Fibroblast of lung (primary cell): ENCODE measurements at places on chromosomes 1 and 21.
A peak's percentile ranks its signal among the peaks of the same experiment; 100 is the strongest.

DNA sequence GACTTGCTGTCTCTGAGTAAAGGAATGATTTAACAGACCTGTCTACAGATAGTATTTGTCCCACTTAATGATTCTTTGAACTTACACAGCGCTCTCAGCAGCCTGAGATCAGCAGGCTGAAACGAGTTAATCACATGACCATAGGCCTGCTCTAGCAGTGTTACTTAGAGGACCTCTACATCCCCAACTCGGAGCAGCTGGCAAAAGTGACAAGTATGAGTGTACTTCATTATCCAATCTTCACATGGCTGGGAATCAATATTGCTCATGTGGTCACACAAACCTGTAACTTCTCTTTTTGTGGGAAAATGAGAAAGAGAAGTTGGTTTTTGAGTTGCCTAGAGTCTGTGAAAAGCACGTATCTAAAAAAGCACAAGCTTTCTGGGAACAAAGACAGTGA lies 11.4 kb upstream of the ATP13A2 start:
- no peaks in the 10 kb centered on the region for H3K4me1 ChIP-seq
- H3K4me3 ChIP-seq, result no peak overlapping the region
- H3K36me3 ChIP-seq, result peaks cover 22% of the 10 kb centered on the region
- H3K27me3 ChIP-seq, result no peaks in the 10 kb centered on the region
- DNase-seq, result no peak

DNA sequence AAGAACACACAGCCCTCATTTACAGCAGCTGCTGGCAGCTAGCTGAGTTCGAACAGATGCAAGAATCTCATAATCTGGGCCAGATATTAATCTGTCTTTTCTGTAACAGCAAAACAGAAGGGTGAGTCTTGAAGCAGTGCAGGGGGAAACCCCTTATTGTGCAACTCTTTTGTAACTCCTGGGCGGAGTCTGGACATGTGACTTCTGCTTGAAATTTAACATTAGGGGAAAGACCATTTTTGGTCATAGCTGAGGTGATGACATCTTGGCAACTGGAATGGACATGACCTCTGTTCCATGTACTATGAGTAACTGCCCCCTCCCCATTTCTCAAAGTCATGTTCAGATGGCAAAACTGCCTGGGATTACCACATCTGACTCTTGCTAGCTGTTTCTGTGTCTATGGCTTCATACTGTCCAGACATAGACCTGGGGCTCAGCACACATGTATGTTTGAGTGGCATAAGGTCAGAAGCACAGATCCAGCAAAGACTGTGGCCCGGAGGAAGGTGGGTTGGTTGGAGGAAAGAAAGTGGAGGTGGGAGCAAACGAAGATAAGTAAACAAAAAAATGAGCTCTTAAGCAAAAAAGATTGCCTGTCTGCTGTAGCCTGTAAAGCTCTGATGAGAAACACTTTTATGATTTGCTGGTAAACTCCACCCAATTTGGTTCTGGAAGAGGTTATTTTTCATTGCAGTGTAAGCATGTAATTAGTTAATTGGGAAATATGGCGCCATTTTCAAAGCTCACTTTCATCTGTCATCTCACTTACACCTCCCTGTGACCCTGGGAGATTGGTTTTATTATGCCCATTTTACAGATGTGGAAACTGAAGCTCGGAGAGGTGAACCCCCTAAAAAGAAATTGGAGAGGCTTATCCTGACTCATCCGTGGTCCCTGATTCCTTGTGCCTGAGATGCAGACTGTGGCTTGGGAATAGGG lies 26.1 kb downstream of the ETS2 start:
- no peaks in the 10 kb centered on the region for H3K27me3 ChIP-seq
- H3K36me3 ChIP-seq, result no peaks in the 10 kb centered on the region
- peak; percentile 94 for DNase-seq
- H3K4me3 ChIP-seq, result no peak overlapping the region
- H3K27ac ChIP-seq, result peak overlapping the region; percentile 45

DNA sequence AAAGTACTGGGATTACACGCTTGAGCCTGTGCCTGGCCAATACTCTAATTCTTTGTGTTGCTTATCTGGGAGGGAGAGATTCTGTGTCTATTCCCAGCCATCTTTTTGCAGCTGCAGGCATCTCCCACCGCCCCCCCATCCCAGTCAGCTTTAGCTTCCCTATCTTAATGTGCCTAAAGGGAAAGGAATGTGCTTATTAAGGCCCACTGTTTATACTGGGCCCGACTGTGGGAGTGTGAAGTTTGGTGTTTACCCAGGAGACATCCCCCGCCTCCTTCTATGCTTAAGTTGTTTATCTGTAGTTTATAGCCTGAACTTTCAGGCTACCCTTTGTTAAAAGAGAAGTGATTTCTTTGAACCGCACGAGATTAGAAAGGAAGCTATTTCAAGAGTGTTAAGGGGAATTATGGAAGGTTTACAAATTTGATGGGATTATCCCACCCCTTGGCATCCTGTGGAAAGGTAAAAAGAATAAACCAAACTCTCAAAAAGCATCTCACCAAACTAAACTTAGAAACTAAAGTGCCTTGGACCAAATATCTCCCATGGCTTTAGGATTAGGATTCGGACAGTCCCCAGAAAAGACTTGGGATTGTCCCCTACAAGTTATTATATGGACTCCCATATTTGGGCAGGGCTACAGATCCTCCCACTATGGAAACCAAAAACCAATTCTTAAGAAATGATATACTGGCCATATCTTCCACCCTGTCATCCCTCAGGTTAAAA lies 25.5 kb upstream of the ZNF496 start:
- H3K4me1 ChIP-seq, result peaks cover 9% of the 10 kb centered on the region
- no peaks in the 10 kb centered on the region for H3K36me3 ChIP-seq
- DNase-seq, result peak; percentile 76
- peak overlapping the region; percentile 81 for H3K27ac ChIP-seq
- H3K27me3 ChIP-seq, result no peaks in the 10 kb centered on the region

DNA sequence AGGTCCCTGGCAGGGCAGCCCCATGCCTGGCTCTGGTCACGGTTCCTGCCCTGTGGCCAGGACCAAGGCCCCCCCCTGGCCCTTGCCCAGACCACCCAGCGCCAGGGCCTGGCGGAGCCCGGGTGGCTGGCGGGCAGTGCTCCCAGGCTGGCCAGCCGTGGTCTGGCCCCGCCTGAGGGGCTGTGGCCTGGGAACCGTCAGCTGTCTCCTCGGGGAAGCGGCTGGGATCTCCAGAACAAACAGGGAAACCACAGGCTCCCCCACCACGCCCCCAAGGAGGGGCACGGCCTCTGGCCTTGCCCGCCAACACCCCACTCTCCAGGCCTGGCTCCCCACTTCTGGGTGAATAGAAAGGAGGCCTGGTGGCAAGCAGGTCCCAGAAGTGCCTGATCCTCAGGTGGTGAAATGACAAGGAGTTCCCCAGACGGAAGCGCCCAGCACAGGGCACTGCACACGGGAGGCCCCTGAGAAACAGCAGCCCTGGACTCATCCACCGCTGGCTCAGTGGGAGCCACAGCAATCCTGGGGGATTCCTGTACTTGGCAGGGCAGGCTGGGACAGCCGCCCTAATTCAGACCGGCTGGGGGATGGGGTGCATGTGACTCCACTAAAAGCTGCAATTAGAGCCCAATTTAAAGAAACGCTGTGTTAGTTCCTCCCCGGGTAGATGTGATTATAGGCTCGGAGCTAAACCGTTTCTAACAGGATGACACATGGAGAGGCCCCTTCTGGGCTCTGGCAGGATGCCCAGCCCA lies 78.9 kb downstream of the RAP1GAP start:
- H3K36me3 ChIP-seq, result no peaks in the 10 kb centered on the region
- H3K4me1 ChIP-seq, result peaks cover 4% of the 10 kb centered on the region
- no peaks in the 10 kb centered on the region for H3K27me3 ChIP-seq
- H3K4me3 ChIP-seq, result no peak overlapping the region
- no peak overlapping the region for H3K27ac ChIP-seq

DNA sequence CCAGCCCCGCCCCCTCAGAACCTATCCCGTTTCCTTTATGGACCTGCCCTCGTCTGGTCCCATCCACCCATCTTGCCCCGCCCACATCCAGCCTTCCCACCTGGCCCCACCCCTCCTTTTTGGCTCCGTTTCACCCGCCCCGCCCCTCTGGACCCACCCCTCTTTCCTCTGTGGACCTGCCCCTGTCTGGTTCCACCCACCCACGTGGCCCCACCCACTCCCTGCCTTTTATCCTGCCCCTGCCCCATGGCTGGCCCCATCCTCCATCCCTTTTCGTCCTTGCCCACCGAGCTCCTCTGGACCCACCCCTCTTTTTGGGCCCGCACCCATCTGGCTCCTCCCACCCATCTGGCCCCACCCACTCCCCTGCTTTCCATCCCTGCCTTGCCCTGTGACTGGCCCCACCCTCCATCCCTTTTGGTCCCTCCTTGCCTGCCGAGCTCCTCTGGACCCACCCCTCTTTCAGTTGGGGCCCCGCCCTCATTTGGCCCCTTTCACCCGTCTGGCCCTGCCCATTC lies 177.3 kb downstream of the CAMTA1 start:
- H3K27me3 ChIP-seq, result no peaks in the 10 kb centered on the region
- no peaks in the 10 kb centered on the region for H3K4me1 ChIP-seq
- H3K36me3 ChIP-seq, result no peaks in the 10 kb centered on the region
- H3K4me3 ChIP-seq, result no peak overlapping the region

DNA sequence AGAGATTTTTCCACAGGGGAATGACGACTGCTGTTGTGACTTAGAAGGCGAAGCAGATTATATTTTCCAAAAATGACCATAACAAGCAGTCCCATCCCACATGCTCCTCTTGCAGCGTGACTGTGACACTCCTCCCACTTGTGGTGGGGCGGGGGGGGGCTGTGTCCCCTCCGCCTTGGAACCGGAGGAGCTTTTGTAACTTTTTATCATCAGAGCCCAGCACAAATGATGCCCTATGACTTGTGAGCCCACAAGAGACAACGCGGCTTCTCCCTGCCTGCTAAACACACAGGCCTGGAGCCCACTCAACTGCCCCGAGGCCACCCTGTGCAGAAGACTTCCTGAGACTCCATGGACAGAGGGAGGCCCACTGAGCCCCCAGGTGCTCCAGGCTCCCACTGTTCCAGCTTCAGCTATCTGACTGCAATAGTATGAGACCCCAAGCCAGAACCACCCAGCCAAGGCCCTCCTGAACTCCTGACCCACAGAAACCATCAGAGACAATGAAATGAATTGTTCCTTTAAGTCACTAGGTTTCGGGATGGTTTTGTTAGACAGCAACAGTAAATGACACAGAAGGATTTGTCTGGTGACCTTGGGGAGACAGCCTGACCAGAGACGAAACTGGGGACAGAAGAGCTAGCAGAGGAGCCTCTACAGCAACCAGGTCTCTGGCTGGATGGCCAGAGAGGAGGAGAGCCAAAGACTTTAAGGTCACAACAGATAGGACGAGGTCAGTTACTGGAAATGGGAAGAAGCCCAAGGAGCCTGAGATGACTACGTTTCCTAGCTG lies 58.8 kb downstream of the CAPZB start:
- no peak for DNase-seq
- peak overlapping the region; percentile 52 for H3K27ac ChIP-seq
- H3K4me1 ChIP-seq, result peaks cover 42% of the 10 kb centered on the region
- H3K27me3 ChIP-seq, result no peaks in the 10 kb centered on the region
- no peak overlapping the region for H3K4me3 ChIP-seq

- DNase-seq, result peak; percentile 13
- H3K4me1 ChIP-seq, result no peaks in the 10 kb centered on the region
These were observed 838.8 kb downstream of the KCNT2 start for GRCh38 chr1:195769461-195769860.

- no peak overlapping the region for H3K4me3 ChIP-seq
- no peak for DNase-seq
- H3K4me1 ChIP-seq, result no peaks in the 10 kb centered on the region
- H3K27me3 ChIP-seq, result no peaks in the 10 kb centered on the region
- H3K36me3 ChIP-seq, result no peaks in the 10 kb centered on the region
- no peak overlapping the region for H3K27ac ChIP-seq
These were observed 18.1 kb upstream of the AK5 start for GRCh38 chr1:77263708-77264107.

GRCh38 chr1:16116625-16117024 lies 39.2 kb downstream of the EPHA2 start:
- H3K4me1 ChIP-seq, result peaks cover 2% of the 10 kb centered on the region
- no peak overlapping the region for H3K4me3 ChIP-seq
- no peak for DNase-seq
- H3K27me3 ChIP-seq, result no peaks in the 10 kb centered on the region
- H3K27ac ChIP-seq, result no peak overlapping the region

DNA sequence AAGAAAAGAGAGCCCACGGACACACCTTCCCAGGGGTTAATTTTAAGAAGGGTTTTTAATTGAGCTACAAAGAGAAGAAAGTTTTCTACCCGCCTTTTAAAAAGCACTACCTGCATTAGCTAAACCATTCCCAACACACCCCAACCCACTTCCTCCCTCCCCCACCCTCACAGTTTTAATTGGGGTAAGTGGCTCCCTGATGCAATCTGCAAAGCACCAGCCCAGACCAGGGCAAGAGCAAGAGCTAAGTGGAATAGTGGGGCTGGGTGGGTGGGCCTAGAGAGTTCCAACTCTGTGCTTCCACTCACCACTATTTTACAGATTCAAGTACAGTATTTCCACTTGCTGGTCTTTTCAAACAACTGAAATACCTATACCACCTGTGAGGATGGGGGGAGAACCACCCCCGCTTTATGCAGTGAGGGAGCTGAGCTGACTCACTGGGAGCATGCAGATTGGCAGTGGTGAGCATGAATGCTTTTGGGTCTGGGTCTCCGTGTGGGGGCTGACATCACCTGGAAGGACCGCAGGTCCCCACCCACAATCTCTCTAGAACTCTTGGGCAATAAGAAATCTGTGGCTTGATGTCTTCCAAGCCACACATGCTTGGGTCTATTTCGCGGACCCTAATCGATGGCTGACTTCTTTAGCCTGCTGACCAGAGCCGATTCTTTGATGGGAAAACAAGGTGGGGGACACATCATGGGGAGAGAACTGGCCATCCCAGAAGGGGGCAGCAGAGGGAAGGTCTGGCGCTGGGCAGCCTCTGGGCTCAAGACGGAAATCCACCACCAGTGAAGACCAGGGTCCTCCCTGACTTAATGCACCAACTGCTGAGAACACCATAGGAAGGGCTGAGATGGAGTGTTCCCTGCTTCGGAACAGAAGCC lies 95.5 kb downstream of the SSBP3 start:
- H3K27ac ChIP-seq, result no peak overlapping the region
- H3K27me3 ChIP-seq, result no peaks in the 10 kb centered on the region
- H3K4me1 ChIP-seq, result peaks cover 11% of the 10 kb centered on the region
- peak; percentile 54 for DNase-seq

- no peak overlapping the region for H3K27ac ChIP-seq
- DNase-seq, result no peak
- H3K4me1 ChIP-seq, result no peaks in the 10 kb centered on the region
- no peak overlapping the region for H3K4me3 ChIP-seq
- no peaks in the 10 kb centered on the region for H3K27me3 ChIP-seq
These were observed 116.3 kb downstream of the PEX14 start for GRCh38 chr1:10591010-10591409.

DNA sequence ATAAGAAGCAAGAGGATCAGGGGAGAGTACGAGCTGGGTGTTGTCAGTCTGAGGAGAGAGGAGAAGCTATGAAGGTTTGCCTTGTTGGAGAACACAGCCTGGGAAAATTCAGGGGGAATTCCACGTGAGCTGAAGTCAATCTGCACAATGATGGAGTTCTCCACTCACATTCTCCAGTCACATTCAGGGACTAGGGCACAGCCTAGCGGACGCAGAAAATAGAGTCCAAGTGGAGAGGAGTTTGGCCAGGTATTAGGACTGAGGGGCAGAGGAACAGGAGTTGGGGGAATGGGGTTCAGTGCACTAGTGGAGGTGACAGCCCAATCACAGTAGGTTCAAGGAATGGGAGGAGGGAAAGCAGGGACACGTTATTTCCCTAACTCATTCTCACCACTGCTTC lies 124.0 kb downstream of the KCNH1 start:
- no peaks in the 10 kb centered on the region for H3K27me3 ChIP-seq
- no peaks in the 10 kb centered on the region for H3K4me1 ChIP-seq
- H3K27ac ChIP-seq, result no peak overlapping the region
- DNase-seq, result no peak

- no peaks in the 10 kb centered on the region for H3K4me1 ChIP-seq
- H3K27me3 ChIP-seq, result no peaks in the 10 kb centered on the region
- no peak overlapping the region for H3K27ac ChIP-seq
These were observed 216.5 kb downstream of the NTNG1 start for GRCh38 chr1:107357376-107357775.
